Posterior vena cava (tissue), 2 donors: ENCODE measurements at places on chromosomes 3 and 15.

DNA sequence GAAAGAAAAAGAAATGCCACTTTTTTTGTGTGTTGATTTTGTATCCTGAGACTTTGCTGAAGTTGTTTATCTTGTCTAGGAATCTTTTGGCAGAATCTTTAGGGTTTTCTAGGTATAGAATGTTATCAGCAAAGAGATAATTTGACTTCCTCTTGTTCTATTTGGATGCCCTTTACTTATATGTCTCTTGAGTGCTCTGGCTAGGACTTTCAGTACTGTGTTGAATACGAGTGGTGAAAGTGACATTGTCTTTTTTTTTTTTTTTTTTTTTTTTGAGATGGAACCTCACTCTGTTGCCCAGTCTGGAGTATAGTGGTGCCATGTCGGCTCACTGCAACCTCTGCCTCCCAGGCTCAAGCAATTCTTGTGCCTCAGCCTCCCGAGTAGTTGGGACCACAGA lies 64.7 kb upstream of the NPHP3 start:
- DNase-seq: no peak

GRCh38 chr15:29988701-29989100 lies 94.1 kb upstream of the GOLGA8J start:
- DNase-seq: no peak

DNA sequence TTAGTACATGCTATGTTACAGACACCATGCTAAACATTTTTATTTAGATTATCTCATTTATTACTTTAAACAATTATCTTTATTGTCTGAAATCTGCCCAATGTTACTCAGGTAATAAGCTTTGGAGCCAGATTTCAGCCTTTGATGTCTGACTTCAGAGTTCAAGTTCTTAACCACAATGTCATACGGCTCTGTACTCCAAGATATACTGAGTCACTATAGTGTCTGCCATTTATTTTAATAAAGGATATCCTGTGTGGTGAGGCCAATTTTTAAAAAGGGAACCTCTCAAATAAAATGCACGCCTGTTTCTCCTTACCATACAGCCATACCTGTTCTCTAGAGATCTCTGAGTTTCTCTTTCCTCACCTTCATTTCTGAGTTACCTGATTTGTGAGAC lies 193.1 kb downstream of the EPHA3 start:
- no peak for DNase-seq

DNA sequence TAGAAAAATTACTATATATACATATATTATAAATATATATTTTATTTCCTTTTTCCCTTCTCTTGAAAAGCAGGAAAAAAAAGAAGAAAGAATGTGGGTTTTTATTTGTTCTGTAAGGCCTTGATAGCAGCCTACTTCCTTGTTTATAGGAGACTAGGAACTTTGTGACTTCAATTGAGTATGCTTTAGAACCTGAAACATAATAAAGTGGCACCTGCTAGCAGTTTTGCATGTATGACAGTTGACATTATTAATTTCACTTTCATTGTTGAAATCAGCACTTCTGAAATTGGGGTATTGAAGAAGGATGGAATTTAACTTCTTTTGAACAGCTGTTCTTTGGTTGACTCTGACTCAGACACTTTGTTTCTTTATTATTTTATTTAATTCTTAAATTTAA lies 56.9 kb downstream of the GLCE start:
- no peak for DNase-seq

DNA sequence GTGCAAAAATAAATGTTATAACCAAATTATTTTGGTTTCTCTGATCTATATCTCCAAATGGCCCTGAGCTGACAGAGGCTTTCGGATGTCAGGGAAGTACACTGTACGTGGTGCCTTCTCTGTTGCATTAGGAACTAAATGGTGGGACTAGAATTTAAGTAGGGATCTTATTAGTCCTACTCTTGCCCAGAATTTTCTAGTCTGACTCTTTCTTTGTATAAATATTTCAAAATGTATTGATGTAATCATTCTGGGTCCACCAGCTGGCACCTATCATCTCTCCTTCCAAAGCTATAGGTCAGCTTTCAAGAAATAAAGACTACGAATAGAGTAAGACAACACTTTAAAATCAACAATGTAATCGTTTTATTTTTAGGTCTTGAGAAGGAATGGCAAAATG lies 22.3 kb upstream of the MLF1 start:
- no peak for DNase-seq

- no peak for DNase-seq
These were observed 66.4 kb upstream of the RPL32 start for GRCh38 chr3:12907729-12908128.

DNA sequence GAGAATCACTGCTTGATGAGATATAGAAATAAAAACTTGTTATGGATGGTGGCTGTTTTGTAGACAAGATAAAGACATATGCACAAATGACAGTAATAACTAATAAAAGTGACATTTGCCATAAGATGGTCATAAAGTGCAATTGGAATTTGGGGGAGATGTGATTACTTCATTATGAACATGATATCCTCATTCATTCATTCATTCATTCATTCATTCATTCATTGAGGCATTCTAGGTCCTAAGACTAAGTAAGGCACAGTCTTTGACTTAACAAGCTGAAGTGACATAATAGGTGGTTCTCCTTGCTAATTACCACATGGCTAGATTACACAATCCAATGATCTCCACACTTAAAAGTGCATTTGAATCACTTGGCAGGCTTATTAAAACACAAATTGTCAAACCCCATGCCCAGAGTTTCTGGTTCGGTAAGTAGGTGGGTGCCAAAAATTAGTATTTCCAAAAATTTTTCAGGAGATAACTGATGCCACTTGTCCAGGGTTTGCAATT lies 18.9 kb downstream of the RAP2B start:
- DNase-seq: no peak

DNA sequence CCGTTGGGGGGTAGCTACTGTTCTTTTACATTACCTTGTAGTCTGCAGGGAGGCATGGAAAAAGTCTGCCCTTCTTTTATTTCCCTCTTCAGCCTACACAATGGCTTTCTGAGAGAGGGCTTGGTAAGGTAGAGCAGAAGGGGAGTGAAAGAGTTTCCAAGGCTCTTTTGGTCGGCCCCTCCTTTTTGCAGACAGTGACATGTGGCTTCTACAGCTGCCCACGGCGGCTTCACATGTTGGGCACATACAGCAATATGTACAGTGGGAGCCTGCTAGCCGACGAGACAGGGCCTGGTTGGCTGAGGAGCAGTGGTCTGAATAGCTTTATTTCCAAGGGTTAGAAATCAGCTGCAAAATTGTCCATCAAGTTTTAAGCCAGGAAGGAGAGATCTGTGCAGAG lies 4.0 kb downstream of the INAFM2 start:
- peak; percentile 43 for DNase-seq

DNA sequence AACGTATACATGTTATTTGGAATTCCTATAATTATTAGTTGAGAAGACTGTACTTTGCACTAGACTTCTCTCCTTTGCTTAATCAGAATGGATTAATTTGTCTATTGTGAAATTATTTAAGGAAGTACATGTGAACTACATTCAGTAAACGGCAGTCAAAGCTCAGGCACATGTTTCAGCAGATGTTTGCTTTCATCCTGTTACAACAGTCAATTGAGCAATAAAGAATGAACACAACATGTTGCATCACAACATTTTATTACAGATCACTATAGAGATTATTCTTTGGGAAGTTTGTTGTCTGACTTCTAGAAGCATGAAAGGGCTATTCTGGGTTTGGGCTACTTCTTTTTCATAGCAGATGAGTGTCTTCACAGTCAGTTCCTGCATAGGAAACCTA lies 39.2 kb downstream of the RAB27A start:
- DNase-seq: no peak

DNA sequence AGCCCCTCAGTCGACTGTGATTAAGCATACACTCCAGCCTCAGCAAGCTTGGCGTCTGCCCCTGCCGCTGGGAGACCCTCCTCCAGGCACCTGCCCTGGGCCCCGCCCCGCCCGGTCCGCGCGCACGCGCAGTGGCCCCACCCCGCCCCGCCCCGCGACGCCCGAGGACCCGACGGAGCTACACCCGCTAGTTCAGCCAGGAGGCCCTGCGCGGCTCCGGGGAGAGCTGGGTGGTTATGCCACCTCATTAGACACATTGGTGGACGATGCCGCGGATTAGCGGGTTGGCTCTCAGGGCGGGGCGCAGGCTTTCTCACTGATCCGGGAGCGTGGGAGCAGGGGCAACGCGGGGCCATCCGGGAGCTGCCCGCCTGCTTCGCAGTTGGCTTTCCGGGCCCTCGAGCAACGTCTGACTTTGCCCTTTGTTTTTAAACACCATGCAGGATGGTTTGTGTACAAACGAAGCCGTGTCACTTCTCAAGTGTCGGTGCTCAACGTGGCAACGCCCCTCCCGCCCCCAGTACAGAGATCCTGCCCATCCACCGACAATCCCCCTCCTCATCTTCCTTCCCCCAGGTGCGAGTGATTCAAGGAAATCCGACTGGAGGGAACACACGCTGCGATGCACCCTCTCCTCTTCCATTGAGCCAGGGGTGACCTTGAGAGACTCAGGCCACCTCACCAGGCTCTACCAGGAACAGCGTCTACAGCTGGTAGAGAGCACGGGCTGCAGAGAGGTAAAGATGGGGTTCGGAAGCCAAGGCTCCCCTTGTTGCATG lies 109.3 kb downstream of the SHQ1 start:
- DNase-seq: peak; percentile 83

GRCh38 chr15:36897834-36898233 lies 202.5 kb downstream of the MEIS2 start:
- DNase-seq: no peak

DNA sequence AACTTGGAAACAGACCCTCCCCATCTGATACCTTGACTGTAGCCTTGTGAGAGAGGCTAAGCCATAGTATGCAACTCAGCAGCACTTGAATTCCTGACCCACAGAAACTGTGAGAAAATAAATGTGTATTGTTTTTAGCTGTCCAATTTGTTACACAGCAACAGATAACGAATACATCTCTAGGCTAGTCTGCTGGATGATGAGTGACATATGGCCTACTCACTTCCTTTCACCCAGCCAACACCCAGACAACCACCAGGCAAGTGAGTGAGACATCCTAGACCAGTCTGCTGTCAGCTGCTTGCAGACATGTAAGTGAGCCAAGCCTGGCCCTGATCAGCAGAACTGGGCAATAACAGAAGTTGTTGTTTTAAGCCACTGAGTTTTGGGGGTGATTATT lies 19.2 kb upstream of the SMAD6 start:
- DNase-seq: no peak

DNA sequence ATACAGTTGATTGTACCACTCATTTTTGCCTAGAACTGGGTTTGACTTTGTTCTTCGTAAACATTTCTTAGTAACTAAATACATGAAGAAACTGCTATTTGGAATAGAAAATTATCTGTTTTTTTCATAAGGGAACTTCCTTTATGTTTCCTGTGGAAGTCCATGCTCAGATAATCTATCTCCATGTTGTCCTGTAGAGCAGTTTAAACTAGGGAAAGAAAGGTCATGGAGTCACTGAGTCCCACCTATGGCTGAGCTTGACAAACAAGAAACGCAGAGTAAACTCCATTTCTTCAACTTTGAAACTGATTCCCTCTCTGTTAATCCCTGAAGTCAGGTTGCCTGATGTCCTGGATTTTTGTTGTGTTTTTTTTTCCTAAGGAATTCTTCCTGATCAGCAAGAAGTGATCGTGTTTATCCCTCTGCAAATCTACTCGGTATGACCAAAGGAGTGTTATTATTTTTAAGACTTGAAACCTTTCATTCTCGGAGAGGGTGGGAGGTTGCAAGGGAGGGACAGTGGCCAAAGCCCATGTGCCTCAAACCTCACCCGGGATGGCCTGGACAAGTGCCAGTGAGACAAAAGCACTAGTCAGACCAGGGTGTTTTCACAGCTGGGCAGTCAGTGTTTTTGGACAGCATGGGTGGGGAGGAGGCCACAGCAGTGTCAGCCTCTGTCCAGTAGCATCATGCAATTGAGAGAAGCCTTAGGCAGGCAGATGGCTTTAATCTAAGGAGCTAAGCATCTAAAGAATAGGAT lies 129.8 kb upstream of the PHLDB2 start:
- peak; percentile 81 for DNase-seq

DNA sequence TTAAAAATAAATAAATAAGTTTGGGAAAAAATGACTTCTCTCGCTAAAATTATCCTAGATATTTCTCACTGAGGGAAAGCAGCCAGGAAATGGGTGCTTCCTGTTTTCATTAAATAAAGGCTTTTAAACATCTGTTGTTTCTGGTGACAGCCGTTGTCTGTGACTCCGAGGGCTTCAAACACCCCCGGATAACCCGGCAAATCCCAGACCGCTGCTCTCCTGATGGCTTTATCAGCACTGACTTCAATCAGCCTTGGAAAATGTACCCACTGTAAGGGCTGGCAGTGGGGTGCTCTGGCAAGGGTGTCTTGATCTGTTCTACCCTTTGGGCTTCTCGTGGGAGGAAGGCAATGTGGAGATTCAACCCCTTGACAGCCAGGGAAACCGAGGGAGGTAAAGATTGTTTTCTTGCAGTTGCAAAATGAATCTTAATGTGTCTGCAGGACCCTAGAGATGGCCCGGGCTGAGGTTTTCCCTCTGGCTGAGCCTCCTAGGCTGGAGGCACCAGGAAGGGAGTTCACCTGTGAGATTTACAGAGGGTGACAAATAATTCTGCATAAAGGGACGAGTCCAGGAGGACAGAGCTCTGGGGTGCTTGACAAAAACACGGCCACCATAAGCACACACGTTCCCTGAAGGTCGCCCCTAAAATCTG lies 33.6 kb upstream of the SEC13 start:
- no peak for DNase-seq

DNA sequence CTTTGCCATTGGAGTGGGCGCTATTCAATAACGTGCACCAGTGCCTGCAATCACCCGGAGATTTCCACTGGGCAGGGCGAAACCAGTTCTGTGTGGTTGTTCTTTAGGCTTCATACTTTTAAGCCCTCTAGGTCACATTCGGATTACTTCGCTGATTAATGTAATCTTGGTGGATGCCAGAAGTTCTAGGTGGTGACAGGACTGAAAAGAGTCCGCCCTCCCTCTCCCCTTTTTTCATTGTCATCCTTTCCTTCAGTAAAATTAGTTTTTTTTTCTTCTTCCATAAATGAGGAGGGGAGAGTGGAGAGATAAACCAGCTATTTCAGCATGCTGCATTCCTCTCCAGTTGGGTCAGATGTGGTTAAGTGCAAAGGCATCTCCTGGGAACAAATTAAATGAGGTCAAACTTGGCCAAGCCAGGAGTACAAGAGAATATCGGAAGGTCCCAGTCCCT lies 2.3 kb upstream of the SLC2A2 start:
- DNase-seq: no peak

GRCh38 chr3:194537732-194538247 lies 51.0 kb upstream of the ATP13A3 start:
- DNase-seq: no peak

DNA sequence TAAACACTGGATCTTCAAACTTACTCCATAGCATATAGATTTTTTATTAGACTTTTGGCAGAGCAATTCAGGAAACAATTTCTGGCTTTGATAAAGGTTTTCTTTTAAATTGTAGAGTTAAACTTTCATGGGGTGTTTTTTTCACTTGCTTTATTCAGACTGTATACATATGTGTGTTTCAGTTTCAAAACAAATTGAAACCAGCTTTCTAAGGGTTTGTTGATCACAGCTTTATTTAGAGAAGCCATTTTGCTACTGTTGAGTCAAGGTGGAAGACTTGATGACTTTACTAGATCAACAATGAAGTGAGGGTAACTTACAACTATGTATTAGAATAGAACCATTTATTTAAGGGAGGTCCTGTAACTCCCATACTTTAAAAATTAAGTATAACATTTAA lies 6.2 kb downstream of the UBE2E1 start:
- no peak for DNase-seq

GRCh38 chr3:4856986-4857385 lies 122.3 kb upstream of the BHLHE40 start:
- no peak for DNase-seq

- DNase-seq: peak; percentile 97
These were observed 50.3 kb downstream of the CHSY1 start for GRCh38 chr15:101201411-101202174.

GRCh38 chr15:89993349-89993748 lies 7.8 kb upstream of the ZNF710 start:
- no peak for DNase-seq
